ENCODE measurements at places on chromosomes 5 and 9.

DNA sequence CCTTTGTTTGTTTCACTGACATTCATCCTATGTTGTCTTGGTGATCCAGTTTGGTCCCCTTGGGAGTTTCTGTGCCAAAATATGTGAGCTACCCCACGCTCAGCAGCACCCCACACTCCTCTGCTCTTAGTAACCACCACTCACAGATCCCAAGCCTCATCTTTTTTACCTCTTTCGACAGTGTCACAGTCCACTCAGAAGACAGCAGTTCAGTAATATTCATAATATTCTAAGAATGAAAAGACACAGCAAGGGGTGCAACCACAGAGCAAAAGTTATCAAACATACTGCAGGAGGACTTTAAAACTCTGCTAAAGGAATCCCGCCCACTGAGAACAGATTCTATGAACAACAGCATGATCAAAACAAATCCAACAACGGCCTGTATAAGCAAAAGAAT, 28.2 kb downstream of the RNF130 start:
- DNase-seq = no peak

GRCh38 chr9:8070779-8071444, 271.3 kb upstream of the DMAC1 start:
- DNase-seq = no peak

- no peak for DNase-seq
Measured at GRCh38 chr9:106930477-106930876, 67.5 kb downstream of the ZNF462 start.

DNA sequence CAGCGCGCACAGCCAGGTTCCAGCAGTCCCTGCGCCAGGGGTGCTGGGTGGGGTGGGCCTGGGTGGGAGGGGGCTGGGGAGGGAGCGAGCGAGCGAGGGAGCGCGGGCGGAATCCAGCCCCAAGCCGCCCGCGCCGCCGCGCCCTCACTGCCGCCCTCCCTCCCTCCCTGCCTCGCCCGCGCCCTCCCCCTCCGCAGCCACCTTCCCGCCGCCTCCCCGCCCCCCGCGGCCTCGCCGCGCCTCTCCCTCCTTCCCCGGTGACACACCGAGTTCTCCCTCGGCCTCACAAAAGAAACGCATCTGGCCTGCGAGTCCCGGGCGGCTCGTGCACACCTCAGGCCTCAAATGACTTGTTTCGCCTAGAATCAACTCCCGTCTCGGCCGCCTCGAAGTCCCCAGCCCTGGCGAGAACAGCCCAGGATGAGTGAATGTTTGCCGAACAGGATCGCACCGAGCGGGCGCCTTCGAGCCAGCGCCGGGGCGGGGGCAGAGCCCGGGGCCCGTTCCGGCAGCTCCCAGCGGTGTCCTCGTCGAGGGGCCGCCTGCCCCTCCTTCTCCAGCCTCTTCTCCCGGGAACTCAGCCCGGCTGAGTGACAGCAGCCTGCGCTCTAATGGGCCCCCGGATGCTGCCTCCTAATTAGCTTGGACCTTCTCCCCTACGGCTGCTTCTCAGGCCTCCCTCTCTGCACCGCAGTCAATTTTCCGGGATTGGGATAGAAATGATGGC, 371 bp upstream of the PITX1 start:
- DNase-seq = peak; percentile 73

- DNase-seq = peak; percentile 35
Measured at GRCh38 chr9:77735494-77735893, 87.4 kb upstream of the GNA14 start.

DNA sequence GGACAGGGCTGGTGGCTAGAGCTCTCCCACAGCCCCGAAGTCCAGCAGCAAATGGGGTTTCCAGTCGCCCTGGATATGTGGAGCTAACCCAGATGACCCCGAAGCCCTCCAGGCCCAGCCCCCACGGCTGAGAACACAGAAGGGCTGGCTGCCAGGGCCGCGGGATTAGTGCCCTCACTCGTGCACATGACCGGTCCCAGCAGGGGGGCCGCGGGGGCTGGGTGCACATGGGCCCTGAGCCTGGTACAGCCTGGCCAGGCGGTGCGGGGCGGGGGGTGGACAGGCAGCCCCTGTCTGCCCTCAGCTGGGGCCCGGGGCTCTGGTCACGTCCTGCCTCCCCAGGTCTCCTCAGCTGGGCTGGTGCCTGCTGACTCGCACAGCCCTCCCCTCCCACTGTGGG, 5.9 kb downstream of the SSNA1 start:
- DNase-seq = no peak

DNA sequence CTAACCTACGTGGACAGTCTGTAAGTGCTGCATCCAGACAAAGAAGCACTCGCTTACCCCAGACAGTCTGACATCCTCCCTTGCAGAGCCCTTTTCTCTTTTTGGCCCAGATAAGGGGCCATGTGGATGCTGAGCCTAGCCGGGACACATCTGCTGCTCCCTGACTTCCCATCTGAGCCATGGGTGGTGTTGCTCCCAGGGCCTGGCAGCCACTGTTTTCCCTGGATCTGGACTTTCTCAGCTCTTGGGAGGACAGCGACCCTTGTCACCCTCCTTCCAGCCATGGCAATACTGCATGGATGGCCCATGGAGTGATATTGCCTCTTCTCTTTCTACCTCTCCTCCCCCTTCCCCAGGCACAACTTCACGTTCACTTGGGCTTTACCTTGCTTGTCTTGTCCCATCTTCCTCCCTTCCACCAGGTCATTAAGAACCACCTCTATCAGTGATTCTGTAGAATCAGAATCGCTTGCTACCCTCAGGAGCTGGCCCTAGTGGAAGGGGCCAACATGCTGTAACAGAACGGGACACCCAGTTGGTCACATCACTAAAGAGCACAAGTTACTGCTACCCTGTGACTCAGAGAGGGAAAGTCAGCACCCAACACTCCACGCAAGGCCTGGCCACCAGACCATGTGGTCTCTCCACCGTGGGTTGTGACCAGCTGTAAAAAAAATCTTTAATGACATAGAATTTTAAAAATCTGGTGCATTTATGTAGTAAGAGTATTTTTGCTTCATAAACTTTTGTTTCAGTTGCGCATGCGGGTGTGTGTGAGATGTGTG, 4.4 kb downstream of the NEURL1B start:
- no peak for DNase-seq

- no peak for DNase-seq
Measured at GRCh38 chr9:18032636-18033035, 441.3 kb upstream of the ADAMTSL1 start.

- no peak for DNase-seq
Measured at GRCh38 chr5:154435226-154435625, 10.6 kb upstream of the SAP30L start.

DNA sequence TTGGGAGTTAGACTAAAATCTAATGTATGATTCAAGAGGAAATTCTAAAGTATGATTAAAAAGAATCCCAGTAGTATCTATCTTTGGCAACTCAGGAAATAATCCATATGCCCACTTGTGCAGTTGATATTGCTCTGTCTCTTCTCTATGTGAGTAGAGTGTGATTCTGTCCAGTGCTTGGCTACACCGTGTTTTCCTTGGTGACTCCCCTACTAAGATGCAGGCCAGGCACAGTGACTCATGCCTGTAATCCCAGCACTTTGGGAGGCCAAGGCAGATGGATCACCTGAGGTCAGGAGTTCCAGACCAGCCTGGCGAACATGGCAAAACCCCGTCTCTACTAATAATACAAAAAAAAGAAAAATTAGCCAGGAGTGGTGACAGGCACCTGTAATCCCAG, 495.4 kb downstream of the MAT2B start:
- peak; percentile 6 for DNase-seq

- DNase-seq = no peak
Measured at GRCh38 chr5:101894985-101895384, 401.1 kb downstream of the SLCO4C1 start.

DNA sequence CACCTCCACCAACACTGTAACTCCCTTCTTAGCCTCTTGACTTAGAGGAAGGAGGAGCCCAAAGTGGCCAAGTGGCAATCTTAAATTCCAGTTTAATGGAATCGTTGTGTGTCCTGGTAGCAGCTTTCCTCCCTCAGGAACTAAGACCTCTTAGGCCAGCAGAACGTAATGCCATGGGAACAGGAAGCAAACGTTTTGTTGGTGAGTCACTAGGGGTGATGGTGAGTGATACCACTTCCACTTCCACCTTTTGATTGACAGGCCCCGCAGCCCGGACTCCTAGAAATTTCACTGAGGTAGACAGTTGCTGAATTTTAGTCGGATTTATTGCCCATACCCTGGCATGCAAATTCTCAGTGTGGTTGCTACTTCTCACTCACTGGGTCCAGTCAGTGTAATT, 94.2 kb upstream of the FBN2 start:
- peak; percentile 62 for DNase-seq

GRCh38 chr5:16976625-16977008, 40.5 kb upstream of the MYO10 start:
- no peak for DNase-seq

GRCh38 chr9:134056483-134057306, 11.1 kb downstream of the BRD3 start:
- no peak for DNase-seq

- peak; percentile 76 for DNase-seq
Measured at GRCh38 chr9:124835026-124835557, 18.2 kb upstream of the WDR38 start.

DNA sequence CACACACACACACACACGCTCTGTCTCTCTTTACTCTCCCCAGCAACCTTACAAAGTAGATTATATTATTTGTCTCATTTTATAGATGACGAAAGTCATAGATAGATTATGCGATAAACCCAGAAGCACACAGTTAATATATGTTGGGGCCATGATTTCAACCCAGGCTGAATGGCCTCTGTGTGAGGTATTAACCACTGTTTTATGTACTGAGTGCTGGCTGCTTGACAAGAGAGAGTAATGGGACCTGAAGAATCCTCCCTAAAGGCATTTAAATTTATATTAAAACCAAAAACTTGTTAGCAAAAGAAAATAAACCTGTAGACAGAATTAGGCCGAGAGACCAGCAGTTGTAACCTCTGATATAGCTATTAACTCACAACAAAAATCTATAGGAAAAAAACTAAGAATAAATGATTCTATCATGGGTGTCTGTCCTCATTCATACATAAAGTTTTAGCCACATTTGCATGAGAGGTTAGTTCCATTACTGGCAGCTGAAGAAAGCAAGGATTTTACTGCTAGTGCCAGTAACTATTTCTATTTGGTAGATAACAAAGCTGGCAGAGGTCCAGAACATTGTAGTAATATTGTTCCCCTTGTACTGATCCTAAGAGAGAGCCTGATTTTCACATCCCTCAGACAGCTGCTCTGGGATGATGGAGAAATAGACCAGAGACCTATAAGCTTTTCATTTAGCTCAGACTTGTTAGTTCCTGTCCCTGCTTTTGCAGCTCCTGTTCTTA, 250.9 kb downstream of the ADGRV1 start:
- peak; percentile 11 for DNase-seq

DNA sequence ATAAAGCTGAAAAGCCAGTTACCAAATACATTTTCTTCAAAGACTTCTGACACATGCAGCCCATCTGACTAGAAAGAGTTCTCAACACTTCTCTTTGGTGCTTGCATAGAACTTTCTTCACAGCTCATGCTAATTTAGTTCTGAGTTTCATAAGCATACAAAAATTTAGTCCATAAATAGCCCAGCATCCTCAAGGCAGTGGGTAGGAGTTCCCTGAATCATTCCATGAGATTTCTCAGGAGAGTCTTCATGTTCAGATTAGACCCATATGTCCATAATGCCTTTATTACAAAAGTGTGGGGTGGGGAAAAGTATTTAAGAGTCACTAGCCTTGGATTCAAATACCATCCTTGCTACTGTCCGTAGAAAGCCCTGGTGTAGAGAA, 290.2 kb upstream of the RGMB start:
- no peak for DNase-seq

GRCh38 chr9:34650816-34651215, 1.2 kb upstream of the IL11RA start:
- DNase-seq = peak; percentile 50

DNA sequence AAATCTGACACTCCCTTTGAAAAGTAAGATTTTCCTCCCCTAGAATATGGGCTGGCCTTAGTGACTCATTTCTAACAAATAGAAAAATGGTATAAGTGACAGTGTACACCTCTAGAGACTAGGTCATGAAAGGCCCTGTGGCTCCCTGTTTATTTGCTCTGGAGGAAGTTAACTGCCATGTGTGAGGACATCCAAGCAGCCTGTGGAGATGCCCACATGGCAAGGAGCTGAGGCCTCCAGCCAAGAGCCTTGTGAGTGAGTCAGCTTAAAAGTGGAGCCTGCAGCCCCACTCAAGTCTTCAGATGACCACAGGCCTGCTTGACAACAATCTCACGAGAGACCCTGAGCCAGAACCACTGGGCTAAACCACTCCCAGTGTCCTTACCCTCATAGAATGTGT, 128.1 kb upstream of the LHFPL2 start:
- DNase-seq = no peak

- DNase-seq = no peak
Measured at GRCh38 chr5:137695651-137696428, 40.0 kb downstream of the KLHL3 start.

GRCh38 chr5:36842087-36842486, 34.5 kb upstream of the NIPBL start:
- DNase-seq = no peak

DNA sequence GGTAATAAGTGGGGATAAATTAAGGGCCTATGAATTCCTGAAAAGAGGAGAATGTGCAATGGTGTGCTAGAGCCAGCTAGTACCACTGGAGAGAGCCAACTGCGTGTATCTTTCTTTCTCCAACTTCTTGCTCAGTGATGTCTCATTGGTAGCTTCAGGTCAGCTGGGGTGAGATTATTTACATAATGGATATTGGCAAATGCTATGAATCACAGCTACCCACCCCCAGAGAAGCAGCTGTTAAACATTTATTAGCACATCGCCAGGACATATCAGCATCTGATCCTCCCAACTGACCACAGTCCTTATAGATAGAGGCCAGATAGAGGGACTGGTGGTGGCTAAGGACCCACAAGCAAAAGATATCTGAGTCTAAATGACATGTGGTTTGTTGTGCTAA, 421.3 kb downstream of the ACTL7B start:
- DNase-seq = peak; percentile 59

DNA sequence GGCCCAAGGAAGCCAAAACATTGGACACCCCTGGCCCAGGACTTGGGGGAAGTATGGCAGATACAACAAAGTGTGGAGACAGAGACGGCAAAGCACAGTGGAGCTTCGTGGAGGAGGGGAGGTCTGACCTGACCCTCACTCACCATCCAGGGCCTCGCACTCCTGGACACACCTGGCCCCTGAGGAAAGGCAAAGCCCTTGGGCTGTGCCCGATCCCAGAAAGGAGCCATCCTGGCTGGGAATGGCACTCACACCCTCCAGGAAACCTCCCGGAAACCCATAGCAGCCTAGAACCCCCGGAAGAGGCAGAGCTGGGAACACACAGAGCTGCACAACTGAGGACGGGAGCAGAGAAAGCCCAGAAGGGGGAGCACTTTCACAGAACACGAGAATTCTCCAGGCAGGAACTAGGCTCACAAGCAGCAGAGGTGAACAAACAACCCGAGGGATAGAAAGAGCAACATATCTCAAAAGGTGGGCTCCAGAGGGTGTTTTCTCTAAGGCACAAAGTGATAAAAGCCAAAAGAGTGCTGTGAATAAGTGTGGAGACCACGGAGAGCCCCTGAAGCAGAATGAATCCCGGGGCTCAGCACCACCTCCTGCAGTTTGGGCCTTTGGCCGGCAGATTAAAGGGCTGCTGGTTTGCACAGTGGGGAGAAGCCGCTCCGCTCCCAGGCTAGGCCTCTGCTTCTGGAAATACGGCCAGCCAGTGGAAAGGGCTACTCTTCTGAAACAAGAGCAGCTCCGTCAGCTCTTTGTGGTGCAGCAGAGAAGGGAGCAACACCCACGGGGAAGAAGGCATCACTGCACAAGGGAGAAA, 108.2 kb downstream of the UBE2R2 start:
- peak; percentile 57 for DNase-seq
